ENCODE measurements at places on chromosomes 13 and 19.

DNA sequence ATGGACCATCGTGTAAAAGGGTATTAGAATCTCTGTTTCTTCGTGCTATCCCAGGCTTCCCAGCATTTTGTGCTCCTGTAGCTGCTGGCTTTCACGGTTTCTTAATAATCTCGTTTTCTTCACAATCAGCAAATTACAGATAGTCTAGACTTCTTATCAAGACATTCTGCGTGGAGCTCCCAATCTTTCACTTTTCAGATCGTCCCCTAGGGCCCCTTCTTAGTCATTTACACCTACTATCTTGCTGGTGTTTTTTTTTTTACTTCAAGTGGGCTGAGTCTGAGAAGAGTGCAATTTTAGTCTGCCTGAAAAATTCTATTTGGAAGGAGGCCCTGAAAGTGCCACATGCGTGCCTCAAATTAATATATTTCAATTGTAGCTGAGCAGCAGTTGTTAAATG, 275.1 kb downstream of the SHISA2 start:
- no peak overlapping the region for H3K27ac ChIP-seq
- H3K4me1 ChIP-seq = no peaks in the 10 kb centered on the region
- H3K36me3 ChIP-seq = no peaks in the 10 kb centered on the region
- no peak for DNase-seq
- no peaks in the 10 kb centered on the region for H3K27me3 ChIP-seq
- H3K4me3 ChIP-seq = no peak overlapping the region

GRCh38 chr13:106038752-106039151, 496.7 kb downstream of the EFNB2 start:
- no peaks in the 10 kb centered on the region for H3K36me3 ChIP-seq
- H3K27ac ChIP-seq = no peak overlapping the region
- no peak for DNase-seq
- H3K4me3 ChIP-seq = no peak overlapping the region

GRCh38 chr13:62933809-62934208, 1518.2 kb upstream of the PCDH20 start:
- H3K4me3 ChIP-seq = no peak overlapping the region
- no peaks in the 10 kb centered on the region for H3K36me3 ChIP-seq
- no peaks in the 10 kb centered on the region for H3K4me1 ChIP-seq
- no peaks in the 10 kb centered on the region for H3K27me3 ChIP-seq

GRCh38 chr13:29621841-29622240, 26.4 kb upstream of the SLC7A1 start:
- no peaks in the 10 kb centered on the region for H3K27me3 ChIP-seq
- no peaks in the 10 kb centered on the region for H3K4me1 ChIP-seq
- H3K4me3 ChIP-seq = no peak overlapping the region
- DNase-seq = no peak
- no peak overlapping the region for H3K27ac ChIP-seq

DNA sequence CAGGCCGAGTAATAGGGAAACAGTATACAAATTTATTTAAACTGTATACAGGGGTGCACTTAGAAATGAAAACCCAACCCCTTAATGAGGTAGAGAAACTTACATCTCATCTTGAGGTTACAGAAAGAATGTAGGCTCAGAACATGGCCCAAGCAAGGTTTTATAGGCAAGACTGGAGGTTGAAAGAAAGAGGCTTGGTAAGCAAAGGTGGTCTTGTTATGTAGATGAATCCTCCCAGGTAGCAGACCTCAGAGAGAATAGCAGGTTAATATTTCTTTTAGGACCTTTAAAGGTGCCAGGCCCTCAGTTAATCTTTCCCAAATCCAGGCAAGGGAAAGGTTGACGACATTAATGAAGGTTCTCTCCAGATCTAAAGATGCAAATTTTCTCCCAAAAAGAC, 1466.8 kb upstream of the PRR20A start:
- DNase-seq = no peak
- H3K27me3 ChIP-seq = no peaks in the 10 kb centered on the region
- no peaks in the 10 kb centered on the region for H3K4me1 ChIP-seq
- no peak overlapping the region for H3K4me3 ChIP-seq
- no peaks in the 10 kb centered on the region for H3K36me3 ChIP-seq

DNA sequence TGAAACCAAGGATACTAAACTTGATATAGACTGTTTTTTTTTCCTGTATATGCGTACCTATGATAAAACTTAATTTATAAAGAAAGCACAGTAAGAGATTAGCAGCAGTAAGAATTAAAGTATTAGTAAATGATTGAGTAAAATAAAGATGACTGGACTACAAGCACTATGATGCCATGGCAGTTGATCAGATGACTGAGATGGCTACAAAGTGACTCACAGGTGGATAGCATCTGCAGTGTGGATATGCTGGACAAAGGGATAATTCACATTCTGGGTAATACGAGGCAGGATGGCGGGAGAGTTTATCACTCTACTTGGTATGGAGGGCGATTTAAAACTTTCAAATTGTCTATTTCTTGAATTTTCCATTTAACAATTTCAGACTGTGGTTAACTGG, 11.8 kb downstream of the HTR2A start:
- no peaks in the 10 kb centered on the region for H3K27me3 ChIP-seq
- no peak for DNase-seq
- no peaks in the 10 kb centered on the region for H3K36me3 ChIP-seq

GRCh38 chr13:48477191-48477855, 55.6 kb downstream of the RCBTB2 start:
- H3K4me3 ChIP-seq = no peak overlapping the region
- no peak for DNase-seq
- no peaks in the 10 kb centered on the region for H3K36me3 ChIP-seq
- H3K4me1 ChIP-seq = no peaks in the 10 kb centered on the region
- H3K27ac ChIP-seq = peak overlapping the region; percentile 27

DNA sequence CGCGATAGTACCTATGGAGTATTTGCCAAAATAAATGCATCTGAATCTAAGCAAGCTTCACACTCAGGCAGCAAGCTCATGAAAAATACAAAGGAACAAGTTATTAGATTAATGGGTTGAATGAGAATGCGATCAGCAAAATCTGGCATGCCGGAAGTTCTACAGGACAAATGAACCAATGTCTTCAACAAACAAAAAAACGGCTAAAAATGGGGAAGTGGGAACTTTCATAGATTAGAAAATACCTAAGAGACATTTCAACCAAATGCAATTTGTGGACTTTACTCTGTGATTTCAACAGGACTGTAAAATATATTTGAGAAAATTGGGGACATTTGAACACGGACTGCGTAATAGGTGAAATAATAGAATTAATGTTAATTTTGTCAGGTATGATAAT, 22.4 kb upstream of the RNASEH2B start:
- no peaks in the 10 kb centered on the region for H3K4me1 ChIP-seq
- no peaks in the 10 kb centered on the region for H3K27me3 ChIP-seq
- H3K27ac ChIP-seq = no peak overlapping the region
- H3K36me3 ChIP-seq = no peaks in the 10 kb centered on the region
- no peak overlapping the region for H3K4me3 ChIP-seq

GRCh38 chr13:85665286-85665685, 133.9 kb downstream of the SLITRK6 start:
- no peak overlapping the region for H3K4me3 ChIP-seq
- no peaks in the 10 kb centered on the region for H3K36me3 ChIP-seq
- peaks cover 16% of the 10 kb centered on the region for H3K4me1 ChIP-seq

DNA sequence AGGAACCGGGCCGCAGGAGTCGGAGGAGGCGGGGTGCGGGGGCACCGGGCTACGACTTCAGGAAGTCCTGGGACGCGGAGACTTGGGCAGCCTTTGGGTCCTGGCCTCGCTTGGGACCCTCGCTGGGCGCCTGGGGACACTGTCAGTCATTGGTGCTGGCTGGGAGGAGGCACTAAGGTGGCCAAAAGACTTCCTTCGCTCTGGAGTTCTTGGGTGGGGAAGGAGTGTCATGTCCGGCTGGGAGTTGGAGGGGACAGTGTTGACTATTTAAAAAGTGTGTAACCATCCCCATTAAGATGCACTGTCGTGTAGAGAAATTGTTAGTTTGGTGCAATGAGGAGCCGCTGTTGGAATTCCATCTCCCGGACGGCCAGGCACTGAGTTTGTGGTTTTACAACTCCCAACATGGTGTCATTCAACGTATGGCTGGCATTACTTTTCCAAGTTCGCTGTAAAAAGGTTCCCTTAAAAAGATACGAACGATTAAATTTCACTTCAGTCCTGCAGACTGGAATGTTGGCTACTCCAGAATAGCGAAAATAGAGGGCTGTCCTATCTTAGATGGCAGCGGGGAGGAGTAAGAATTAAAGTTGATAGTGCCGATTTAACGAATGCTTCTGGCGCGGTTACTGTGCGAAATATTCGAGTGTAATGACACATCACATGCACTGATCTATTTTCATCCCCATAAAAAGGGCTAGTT, 776 bp downstream of the DNAJC3 start:
- H3K27ac ChIP-seq = peak overlapping the region; percentile 99
- H3K4me3 ChIP-seq = peak overlapping the region; percentile 98
- H3K27me3 ChIP-seq = no peaks in the 10 kb centered on the region
- peaks cover 61% of the 10 kb centered on the region for H3K4me1 ChIP-seq
- no peaks in the 10 kb centered on the region for H3K36me3 ChIP-seq
- no peak for DNase-seq

DNA sequence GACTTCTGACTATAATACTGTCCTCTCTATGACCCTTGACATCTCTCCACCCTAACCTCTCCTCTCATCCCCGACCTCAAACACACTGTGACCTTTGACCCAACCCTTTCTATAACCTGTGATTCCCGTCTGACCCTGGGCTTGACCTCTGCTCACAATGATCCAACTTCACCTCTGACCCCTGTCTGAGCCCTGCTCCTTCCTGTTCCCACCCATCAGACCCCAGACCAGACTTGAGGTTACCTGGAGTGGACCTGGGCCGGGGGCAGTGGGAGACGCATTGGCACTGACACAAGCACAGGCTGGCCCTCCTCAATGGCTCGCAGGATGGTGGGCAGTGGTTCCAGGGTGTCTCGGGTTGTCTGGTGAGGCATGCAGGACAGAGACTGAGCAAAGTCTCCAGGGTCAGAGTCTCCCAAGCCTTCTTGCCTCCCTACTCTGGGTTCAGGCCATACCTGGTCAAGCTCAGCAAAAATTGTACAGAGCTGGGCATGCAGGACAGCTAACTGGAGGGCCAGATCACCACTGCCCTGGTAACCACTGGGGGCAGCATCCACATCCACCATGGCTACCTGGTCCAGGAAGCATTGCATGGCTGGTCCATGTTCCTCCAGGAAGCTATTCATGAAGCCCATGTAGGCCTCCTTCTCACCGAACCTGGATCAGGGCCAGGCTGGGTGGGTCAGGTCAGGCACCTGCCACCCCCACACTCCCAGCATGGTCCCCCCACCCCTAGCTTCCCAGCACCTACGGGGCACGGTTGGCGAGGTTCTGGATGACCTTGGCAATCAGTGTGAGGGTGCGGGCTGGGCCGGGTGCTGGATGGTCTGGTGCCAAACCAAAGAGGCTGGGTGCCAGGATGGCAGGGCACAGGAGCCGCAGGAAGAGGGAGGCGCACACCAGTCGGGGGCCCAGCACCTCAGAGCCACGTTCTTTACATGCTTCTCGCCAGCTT, 4.4 kb upstream of the WIZ start:
- H3K36me3 ChIP-seq = no peaks in the 10 kb centered on the region
- peaks cover 63% of the 10 kb centered on the region for H3K27me3 ChIP-seq
- H3K4me3 ChIP-seq = no peak overlapping the region
- H3K27ac ChIP-seq = no peak overlapping the region
- peaks cover 45% of the 10 kb centered on the region for H3K4me1 ChIP-seq

DNA sequence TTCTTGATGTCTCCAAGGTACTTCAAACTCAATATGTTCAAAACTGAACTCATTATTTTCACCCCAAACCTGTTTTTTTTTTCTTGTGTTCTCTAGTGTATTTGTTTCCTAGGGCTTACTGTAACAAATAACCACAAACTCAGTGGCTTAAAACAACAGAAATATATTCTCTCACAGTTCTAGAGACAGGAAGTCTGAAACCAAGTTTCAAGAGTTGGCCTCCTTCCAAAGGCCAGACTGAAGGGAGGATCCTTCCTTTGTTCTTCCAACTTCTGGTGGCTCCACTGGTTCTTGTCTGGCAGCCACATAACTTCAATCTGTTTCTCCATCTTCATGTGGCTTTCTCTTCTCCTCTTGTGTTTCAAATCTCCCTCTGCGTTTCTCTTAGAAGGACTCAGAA, 62.0 kb upstream of the PDCD5 start:
- no peak overlapping the region for H3K4me3 ChIP-seq
- H3K36me3 ChIP-seq = no peaks in the 10 kb centered on the region
- no peak for DNase-seq
- H3K27ac ChIP-seq = no peak overlapping the region
- no peaks in the 10 kb centered on the region for H3K4me1 ChIP-seq
- H3K27me3 ChIP-seq = no peaks in the 10 kb centered on the region

DNA sequence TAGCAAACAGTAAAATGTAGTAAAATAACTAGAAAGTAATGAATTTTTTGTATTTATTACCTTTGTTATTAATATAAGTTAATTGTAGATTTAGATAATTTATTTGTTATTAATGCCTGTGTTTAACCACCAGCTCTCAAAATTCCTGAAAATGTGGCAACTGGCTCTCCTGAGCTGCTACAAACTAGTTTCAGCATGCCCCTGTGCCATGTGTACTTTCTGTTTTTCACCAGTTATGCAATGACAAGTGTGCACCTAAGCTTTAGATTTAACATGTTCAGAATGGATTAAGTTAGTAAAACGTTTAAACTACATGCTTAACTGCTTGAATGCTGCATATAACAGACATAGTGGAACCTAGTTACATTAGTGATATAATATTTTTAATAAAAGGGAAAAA, 88.1 kb downstream of the POSTN start:
- H3K27ac ChIP-seq = no peak overlapping the region
- DNase-seq = no peak
- no peak overlapping the region for H3K4me3 ChIP-seq
- H3K4me1 ChIP-seq = no peaks in the 10 kb centered on the region
- H3K27me3 ChIP-seq = no peaks in the 10 kb centered on the region
- no peaks in the 10 kb centered on the region for H3K36me3 ChIP-seq

GRCh38 chr13:28754698-28755545, 36.2 kb upstream of the SLC46A3 start:
- H3K36me3 ChIP-seq = no peaks in the 10 kb centered on the region
- no peaks in the 10 kb centered on the region for H3K27me3 ChIP-seq
- DNase-seq = no peak
- H3K4me3 ChIP-seq = no peak overlapping the region
- peak overlapping the region; percentile 36 for H3K27ac ChIP-seq

GRCh38 chr13:21065686-21066085, 4.3 kb upstream of the LATS2 start:
- no peak for DNase-seq
- no peak overlapping the region for H3K27ac ChIP-seq
- H3K4me3 ChIP-seq = no peak overlapping the region
- no peaks in the 10 kb centered on the region for H3K4me1 ChIP-seq

Measured in esophagus squamous epithelium (tissue), 5 donors.